ENCODE measurements at places on chromosomes 11 and 22.

DNA sequence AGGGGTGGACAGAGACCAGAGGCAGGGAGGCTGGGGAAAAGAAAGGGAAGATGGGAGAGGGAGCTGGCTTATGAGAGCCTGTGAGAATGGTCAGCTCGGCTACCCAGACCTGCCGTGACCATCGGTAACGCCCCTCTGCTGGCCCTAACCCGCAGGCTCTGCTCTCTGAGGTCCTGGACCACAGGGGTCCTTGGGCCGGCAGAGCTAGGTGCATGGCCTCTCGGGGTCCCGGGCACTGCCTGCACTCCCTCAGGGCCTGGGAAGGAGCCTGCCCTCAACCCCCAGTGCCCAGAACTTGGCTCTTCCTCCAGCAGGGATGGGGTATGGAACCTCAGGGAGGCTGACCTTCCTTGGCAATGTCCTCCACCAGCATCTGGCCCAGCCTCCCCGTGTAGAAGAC is 13.2 kb downstream of the GGT5 start:
- H3K27ac ChIP-seq: no peak overlapping the region
- no peak for DNase-seq
- H3K4me3 ChIP-seq: no peak overlapping the region
- peaks cover 3% of the 10 kb centered on the region for H3K4me1 ChIP-seq
- H3K36me3 ChIP-seq: peaks cover 3% of the 10 kb centered on the region

- no peaks in the 10 kb centered on the region for H3K27me3 ChIP-seq
- no peak overlapping the region for H3K4me3 ChIP-seq
- no peaks in the 10 kb centered on the region for H3K36me3 ChIP-seq
- no peak for DNase-seq
These were observed 8.0 kb upstream of the TPCN2 start for GRCh38 chr11:69040581-69041260.

- peaks cover 52% of the 10 kb centered on the region for H3K36me3 ChIP-seq
- no peaks in the 10 kb centered on the region for H3K4me1 ChIP-seq
- H3K27me3 ChIP-seq: no peaks in the 10 kb centered on the region
- no peak overlapping the region for H3K4me3 ChIP-seq
- no peak for DNase-seq
- H3K27ac ChIP-seq: no peak overlapping the region
These were observed 15.3 kb downstream of the HDHD5 start for GRCh38 chr22:17143826-17144225.

DNA sequence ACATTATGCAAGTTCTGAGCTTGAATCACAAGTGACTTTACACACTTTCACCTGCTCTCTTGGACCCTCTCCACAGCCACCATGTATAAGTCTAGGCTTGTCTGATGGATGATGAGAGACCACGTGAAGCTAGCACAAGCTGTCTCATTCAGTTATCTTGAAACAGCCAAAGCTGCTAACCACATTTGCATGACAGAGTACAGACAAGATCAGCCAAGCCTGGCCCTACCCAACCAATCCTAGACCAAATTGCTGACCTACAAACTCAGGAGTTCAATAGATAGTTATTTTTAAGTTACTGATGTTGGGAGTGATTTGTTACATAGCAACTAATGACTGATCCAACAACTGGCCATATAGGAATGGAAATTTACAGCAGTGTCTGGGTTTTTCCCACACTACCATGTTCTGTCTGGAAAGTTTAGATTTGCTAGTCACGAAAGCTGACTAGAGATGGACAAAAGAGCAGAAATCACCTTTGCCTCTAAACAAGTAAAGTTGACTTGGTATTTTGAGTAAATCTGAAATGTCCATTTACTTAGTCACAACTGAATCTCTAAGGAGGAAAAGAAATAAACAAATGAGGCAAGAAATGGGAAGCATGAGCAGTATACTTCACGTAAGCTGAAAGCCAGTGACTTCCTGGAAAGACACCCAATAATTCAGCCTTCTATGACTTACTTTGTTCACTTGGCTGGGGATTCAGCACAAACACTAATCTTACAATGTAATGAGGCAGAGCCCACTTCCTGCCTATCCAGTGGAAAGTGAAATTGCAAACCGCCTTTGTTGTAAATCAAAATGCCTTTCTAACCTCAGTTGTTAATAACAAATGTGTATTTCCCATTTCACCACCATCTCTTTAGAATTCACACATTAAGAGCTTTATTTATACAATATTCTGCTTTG is 101.7 kb downstream of the FAM181B start:
- H3K27me3 ChIP-seq: peaks cover 4% of the 10 kb centered on the region
- no peak overlapping the region for H3K27ac ChIP-seq
- peaks cover 7% of the 10 kb centered on the region for H3K36me3 ChIP-seq
- H3K4me1 ChIP-seq: peaks cover 12% of the 10 kb centered on the region
- DNase-seq: no peak

DNA sequence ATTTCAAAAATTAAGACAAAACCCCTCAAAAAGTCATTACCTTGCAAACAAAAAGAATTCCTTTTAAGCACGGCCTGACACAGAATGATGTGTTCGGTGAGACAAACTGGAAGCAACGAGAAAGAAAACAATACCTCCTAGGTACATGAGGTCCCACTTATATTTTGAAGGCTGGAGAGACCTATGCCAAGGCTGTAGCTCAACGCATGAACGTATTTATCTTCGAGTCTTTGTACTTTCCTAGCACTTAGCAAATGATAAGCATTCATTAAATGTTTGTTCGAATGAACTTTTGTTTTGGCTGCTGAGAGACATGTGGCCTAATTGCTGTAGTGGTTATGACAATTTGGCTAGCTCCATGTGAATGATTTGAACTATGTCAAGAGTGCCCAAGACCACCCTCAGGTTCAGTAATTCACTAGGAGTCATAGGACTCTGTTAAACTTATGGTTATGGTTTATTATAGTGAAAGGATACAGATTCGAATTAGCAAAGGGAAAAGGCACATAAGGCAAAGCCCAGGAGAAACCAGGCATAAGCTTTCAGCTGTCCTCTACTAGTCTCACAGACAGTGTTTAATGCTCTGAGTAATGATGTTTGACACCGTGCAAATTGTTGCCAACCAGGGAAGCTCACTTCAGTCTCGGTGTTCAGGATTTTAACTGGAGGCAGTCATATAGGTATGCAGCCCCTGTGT is 26.0 kb upstream of the HORMAD2 start:
- H3K27me3 ChIP-seq: peaks cover 3% of the 10 kb centered on the region
- DNase-seq: no peak
- no peak overlapping the region for H3K27ac ChIP-seq
- peaks cover 11% of the 10 kb centered on the region for H3K36me3 ChIP-seq
- no peak overlapping the region for H3K4me3 ChIP-seq

- H3K4me1 ChIP-seq: peaks cover 12% of the 10 kb centered on the region
- no peaks in the 10 kb centered on the region for H3K36me3 ChIP-seq
- no peaks in the 10 kb centered on the region for H3K27me3 ChIP-seq
- H3K27ac ChIP-seq: no peak overlapping the region
- H3K4me3 ChIP-seq: no peak overlapping the region
- no peak for DNase-seq
These were observed 29.9 kb downstream of the SERPINH1 start for GRCh38 chr11:75591966-75592365.

- peak overlapping the region; percentile 2 for H3K4me3 ChIP-seq
- H3K36me3 ChIP-seq: no peaks in the 10 kb centered on the region
- no peaks in the 10 kb centered on the region for H3K27me3 ChIP-seq
- H3K27ac ChIP-seq: no peak overlapping the region
- H3K4me1 ChIP-seq: peaks cover 38% of the 10 kb centered on the region
These were observed 76.6 kb upstream of the LMO1 start for GRCh38 chr11:8340296-8340695.

DNA sequence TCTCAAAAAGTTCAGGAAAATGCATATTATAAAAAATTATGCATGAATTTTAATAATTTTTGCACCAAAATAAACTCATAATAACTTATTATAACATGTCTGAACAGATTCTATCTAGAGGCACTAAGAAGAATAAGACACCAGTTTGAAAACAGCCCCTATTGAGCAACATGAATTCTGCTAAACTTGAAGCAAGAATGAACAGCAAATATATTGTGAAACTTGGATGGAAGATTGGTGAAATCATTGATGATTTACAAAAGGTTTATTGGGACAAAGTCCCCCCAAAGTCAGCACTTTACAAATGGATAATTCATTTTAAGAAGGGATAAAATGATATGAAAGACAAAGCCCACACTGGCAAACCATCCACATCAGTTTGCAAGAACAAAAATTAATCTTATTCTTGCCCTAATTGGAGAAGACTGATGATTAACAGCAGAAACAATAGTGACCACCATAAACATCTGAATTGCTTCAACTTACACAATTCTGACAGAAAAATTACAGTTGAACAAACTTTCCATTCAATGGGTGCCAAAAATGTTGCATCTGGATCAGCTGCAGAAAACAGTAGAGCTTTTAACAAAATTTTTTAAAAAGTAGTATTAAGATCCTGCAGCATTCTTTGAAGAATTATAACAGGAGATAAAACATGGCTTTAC is 257.5 kb upstream of the FAT3 start:
- H3K4me3 ChIP-seq: no peak overlapping the region
- no peak for DNase-seq
- no peaks in the 10 kb centered on the region for H3K27me3 ChIP-seq
- no peak overlapping the region for H3K27ac ChIP-seq

GRCh38 chr11:126914166-126914565 is 86.4 kb downstream of the KIRREL3 start:
- no peak overlapping the region for H3K27ac ChIP-seq
- no peaks in the 10 kb centered on the region for H3K27me3 ChIP-seq
- H3K4me1 ChIP-seq: peaks cover 9% of the 10 kb centered on the region
- no peak for DNase-seq
- H3K4me3 ChIP-seq: no peak overlapping the region
- no peaks in the 10 kb centered on the region for H3K36me3 ChIP-seq

- DNase-seq: no peak
- H3K36me3 ChIP-seq: peaks cover 23% of the 10 kb centered on the region
- no peaks in the 10 kb centered on the region for H3K27me3 ChIP-seq
- no peak overlapping the region for H3K27ac ChIP-seq
- no peak overlapping the region for H3K4me3 ChIP-seq
- peaks cover 43% of the 10 kb centered on the region for H3K4me1 ChIP-seq
These were observed 21.5 kb downstream of the ETS1 start for GRCh38 chr11:128565881-128566280.

DNA sequence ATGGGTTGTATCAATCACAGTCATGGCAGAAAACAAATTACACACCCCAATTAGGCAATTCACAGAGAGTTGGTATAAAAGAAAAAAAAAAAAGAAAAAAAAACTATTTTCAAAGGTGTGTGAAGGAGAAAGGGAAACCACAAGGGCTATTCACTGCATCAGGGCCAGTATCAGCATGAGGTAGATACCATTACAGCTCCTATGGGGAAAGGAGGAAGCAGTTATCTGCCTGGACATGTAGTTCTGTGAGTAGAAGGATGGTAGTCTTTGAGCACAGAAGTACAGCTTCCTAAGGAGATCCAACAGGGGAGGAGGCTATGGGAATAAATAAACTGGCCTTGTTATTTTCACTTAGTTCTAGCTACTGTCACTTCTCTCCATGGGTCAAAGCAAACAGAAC is 746.1 kb downstream of the LUZP2 start:
- H3K4me1 ChIP-seq: no peaks in the 10 kb centered on the region
- no peaks in the 10 kb centered on the region for H3K27me3 ChIP-seq
- DNase-seq: no peak
- H3K27ac ChIP-seq: no peak overlapping the region
- H3K36me3 ChIP-seq: peaks cover 14% of the 10 kb centered on the region
- no peak overlapping the region for H3K4me3 ChIP-seq

GRCh38 chr11:84430661-84431060 is 1144.5 kb upstream of the CCDC90B start:
- no peak for DNase-seq
- H3K27ac ChIP-seq: no peak overlapping the region
- H3K4me3 ChIP-seq: no peak overlapping the region
- H3K4me1 ChIP-seq: peaks cover 24% of the 10 kb centered on the region
- H3K36me3 ChIP-seq: no peaks in the 10 kb centered on the region
- peaks cover 5% of the 10 kb centered on the region for H3K27me3 ChIP-seq

- H3K27me3 ChIP-seq: no peaks in the 10 kb centered on the region
- H3K4me1 ChIP-seq: 0 out of 2 replicates have a peak, but pooled peaks cover 4% of the 10 kb centered on the region
- H3K36me3 ChIP-seq: no peaks in the 10 kb centered on the region
- DNase-seq: no peak
These were observed 4.7 kb upstream of the CASP5 start for GRCh38 chr11:105027678-105028077.

DNA sequence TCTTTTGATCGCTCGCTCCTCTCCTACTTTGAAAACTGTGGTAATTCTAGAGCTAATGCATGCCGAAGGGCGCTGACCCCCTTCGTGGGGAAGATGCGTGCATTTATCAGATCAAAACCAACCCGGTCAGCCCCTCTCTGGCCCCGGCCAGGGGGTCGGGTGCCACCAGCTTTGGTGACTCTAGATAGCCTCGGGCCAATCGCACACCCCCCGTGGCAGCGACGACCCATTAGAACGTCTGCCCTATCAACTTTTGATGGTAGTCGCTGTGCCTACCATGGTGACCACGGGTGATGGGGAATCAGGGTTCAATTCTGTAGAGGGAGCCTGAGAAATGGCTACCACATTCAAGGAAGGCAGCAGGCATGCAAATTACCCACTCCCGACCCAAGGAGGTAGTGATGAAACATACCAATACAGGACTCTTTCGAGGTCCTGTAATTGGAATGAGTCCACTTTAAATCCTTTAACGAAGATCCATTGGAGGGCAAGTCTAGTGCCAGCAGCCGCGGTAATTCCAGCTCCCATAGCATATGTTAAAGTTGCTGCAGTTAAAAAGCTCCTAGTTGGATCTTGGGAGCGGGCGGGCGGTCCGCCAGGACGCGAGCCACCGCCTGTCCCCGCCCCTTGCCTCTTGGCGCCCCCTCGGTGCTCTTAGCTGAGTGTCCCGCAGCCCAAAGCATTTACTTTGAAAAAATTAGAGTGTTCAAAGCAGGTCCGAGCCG is 3898.2 kb upstream of the OR11H1 start:
- no peaks in the 10 kb centered on the region for H3K4me1 ChIP-seq
- peaks cover 43% of the 10 kb centered on the region for H3K36me3 ChIP-seq
- no peak overlapping the region for H3K4me3 ChIP-seq
- H3K27ac ChIP-seq: no peak overlapping the region
- peaks cover 21% of the 10 kb centered on the region for H3K27me3 ChIP-seq
- DNase-seq: no peak

- H3K4me3 ChIP-seq: no peak overlapping the region
- no peaks in the 10 kb centered on the region for H3K27me3 ChIP-seq
- no peaks in the 10 kb centered on the region for H3K36me3 ChIP-seq
- no peak overlapping the region for H3K27ac ChIP-seq
- DNase-seq: no peak
These were observed 106.7 kb downstream of the CCDC81 start for GRCh38 chr11:86481399-86481798.

- H3K4me3 ChIP-seq: no peak overlapping the region
- no peaks in the 10 kb centered on the region for H3K27me3 ChIP-seq
- no peak overlapping the region for H3K27ac ChIP-seq
- H3K36me3 ChIP-seq: peaks cover 3% of the 10 kb centered on the region
- H3K4me1 ChIP-seq: no peaks in the 10 kb centered on the region
These were observed 75.0 kb upstream of the AMPD3 start for GRCh38 chr11:10379871-10380568.
